Stimulated activated CD4-positive, alpha-beta T cell treated with anti-CD3 and anti-CD28 coated beads, Interleukin-2, amount 100 ng/mL, for 4 hours (primary cell): ENCODE measurements at places on chromosomes 6 and 20.

DNA sequence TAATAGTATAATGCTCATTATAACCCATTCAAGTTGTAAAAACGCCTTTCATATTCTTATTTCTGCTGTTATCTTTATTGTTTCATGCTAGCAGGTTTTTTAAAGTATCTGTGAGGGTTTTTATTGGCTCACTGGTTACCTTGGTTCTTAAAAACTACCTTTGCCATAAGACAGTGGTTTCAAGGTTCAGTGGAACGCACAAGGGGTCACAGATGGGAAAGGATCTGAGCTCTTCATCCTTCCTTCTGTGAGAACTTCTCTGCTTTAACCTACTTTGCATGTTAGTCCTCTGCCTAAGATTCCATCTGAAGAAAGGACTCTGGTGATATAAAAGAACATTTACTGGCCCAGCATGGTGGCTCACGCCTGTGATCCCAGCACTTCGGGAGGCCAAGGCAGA, 492.6 kb downstream of the CD83 start:
- no peak for DNase-seq

DNA sequence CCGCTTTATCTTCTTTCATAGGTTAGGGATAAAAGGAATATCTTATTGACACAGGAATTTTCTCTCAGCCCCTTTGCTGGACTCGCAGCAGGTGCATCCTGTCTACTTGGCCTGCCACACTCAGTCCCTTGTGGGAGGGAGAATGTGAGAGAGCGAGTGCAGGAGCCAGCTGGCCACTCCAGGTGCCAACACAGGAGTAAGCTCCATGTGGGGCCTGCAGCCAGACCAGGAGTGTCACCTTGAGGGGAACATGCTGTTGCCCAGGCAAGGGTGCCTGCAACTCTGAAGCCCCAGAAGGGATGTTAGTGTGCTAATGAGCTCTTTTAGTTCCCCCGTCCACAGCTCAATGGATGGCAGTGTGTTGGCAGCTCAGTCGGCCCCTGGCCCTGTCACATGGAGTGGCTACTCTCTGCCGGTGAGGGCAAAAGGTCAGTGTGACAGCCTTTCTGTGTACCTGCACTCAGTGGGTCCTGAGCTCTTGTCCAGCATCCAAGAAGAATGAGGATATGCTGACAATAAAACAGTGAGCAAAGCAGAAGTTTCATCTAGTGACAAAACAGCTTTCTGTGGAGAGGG, 57.1 kb downstream of the CRYBG1 start:
- no peak for DNase-seq

DNA sequence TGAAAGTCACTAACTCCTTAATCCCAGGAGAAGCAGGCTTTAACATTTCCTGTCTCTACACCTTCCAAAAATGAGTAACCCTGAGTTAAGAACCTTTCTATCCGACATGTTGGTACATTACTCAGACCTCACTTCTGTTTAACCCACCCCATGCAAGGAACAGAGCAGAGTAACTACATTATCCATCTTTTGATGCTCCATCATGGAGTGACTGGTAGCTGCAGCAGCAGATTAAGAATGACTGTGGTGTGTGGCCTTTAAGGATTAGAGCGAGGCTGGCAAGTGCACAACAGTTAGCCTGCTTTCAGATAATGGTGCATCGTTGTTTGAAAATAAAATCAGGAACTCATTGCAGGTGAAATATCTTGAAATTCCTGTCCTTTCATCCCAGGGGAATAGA, 2.0 kb downstream of the TRAF3IP2 start:
- no peak for DNase-seq

- no peak for DNase-seq
Observed at GRCh38 chr6:54185885-54186284, 74.6 kb downstream of the MLIP start.

- no peak for DNase-seq
Observed at GRCh38 chr6:80638213-80639055, 532.0 kb downstream of the BCKDHB start.

GRCh38 chr6:40410821-40411220, 176.3 kb downstream of the LRFN2 start:
- DNase-seq, result no peak

- no peak for DNase-seq
Observed at GRCh38 chr6:163998496-163998895, 584.0 kb downstream of the QKI start.

DNA sequence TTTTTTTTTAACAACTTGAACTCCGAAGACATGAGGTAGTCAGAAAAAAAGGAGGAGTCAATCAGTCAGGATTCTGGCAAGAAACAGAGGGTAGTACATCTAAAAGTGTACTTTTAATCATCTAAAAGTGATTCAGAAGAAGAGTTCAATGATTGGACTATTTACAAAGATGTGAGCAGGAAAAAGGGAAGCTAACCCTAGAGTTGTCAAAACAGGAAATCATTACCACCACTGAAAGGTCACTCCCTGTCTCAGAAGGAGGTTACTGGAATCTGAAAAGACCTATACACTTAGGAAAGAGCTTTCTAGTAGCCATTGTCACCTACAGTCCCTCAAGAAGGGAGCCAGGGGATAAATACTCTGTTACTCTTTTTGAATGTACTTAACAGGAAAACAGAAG, 16.7 kb upstream of the LMBRD1 start:
- DNase-seq, result no peak

- no peak for DNase-seq
Observed at GRCh38 chr6:14619419-14619781, 501.8 kb downstream of the CD83 start.

DNA sequence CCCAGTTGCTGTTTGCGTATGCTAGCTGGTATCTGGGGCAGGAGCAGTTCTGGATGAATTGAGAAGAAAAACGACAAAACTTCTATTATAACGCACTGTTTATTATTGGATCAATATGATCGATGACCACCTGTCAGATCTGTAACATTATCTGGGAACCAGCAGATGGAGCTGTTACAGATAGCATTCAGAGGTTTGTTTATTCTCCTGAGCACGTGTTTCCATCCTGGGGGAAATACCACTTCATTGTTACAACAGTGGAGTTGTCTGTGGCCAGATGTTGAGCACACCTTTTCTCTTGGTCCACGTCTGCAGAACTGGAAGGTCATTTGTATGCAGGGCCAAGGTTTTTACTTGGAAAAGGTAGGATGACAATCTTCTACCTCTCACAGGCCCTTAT, 16.0 kb upstream of the NKX2-2 start:
- DNase-seq, result no peak
